LHCN-M2 (cell line): ENCODE measurements at places on chromosomes 5 and 9. TPM values are rescaled to one million over a fixed set of nuclear protein-coding genes. Genes with fewer than 3 reads are reported as not detected.

Gene SLC27A6
- not detected in 2 replicates for total RNA-seq

Gene SLC6A18
- total RNA-seq = not detected in 2 replicates

Gene GNA14
- total RNA-seq = not detected in 2 replicates

Gene SLC9A3
- 4.2 and 4.4 TPM in 2 replicates for total RNA-seq

Gene LRRC70
- 0.17 and 0.83 TPM in 2 replicates for total RNA-seq

Gene SLC36A2
- not detected in 2 replicates for total RNA-seq

Gene TMEM252
- not detected in 2 replicates for total RNA-seq

Gene PGM5
- total RNA-seq = not detected in 2 replicates

Gene AK8
- 0.13 TPM in 1 of 2 replicates, not detected in the other for total RNA-seq

Gene PCDHB4
- 1.8 and 1.9 TPM in 2 replicates for total RNA-seq

Gene C5orf58
- total RNA-seq = not detected in 2 replicates

Gene FOXD4L5
- 0.06 TPM in 1 of 2 replicates, not detected in the other for total RNA-seq

Gene OBP2B
- not detected in 2 replicates for total RNA-seq

Gene PTGES
- total RNA-seq = 0.34 and 0.64 TPM in 2 replicates

Gene NUTM2G
- not detected in 2 replicates for total RNA-seq

Gene TRPM3
- total RNA-seq = 3.4 and 7.8 TPM in 2 replicates
